ENCODE measurements at places on chromosomes 12 and 14. TPM values are rescaled to one million over a fixed set of nuclear protein-coding genes. Genes with fewer than 3 reads are reported as not detected.

RECQL gene
- 38.8 TPM for polyA plus RNA-seq

DNAI7 gene
- 5.8 TPM for polyA plus RNA-seq

KLRC2 gene
- 0.54 TPM for polyA plus RNA-seq

SLC4A8 gene
- polyA plus RNA-seq = 2.7 TPM

TMX1 gene
- 51.9 TPM for polyA plus RNA-seq

CLEC1B gene
- 1.3 TPM for polyA plus RNA-seq

Data from right renal cortex interstitium (tissue), 3 donors.